Spleen (tissue), 13 donors: ENCODE measurements at places on chromosomes 7 and 10. TPM values are rescaled to one million over a fixed set of nuclear protein-coding genes. Genes with fewer than 3 reads are reported as not detected.

VAX1 gene
- not detected for total RNA-seq

BUD23 gene
- total RNA-seq = 54.0 TPM

TSPAN14 gene
- total RNA-seq = 142 TPM

GRCh38 chr10:79360499-79361342, 13.5 kb downstream of the PPIF start:
- peak; percentile 41 for DNase-seq

DNA sequence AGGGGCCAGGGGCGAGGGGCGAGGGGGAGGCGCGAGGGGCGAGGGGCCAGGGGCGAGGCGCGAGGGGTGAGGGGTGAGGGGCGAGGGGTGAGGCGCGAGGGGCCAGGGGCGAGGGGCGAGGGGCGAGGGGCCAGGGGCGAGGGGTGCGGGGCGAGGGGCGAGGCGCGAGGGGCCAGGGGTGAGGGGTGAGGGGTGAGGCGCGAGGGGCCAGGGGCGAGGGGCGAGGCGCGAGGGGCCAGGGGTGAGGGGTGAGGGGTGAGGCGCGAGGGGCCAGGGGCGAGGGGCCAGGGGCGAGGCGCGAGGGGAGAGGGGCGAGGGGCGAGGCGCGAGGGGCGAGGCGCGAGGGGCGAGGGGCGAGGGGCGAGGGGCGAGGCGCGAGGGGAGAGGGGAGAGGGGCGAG, 192.3 kb downstream of the PTPRN2 start:
- DNase-seq = no peak

DNA sequence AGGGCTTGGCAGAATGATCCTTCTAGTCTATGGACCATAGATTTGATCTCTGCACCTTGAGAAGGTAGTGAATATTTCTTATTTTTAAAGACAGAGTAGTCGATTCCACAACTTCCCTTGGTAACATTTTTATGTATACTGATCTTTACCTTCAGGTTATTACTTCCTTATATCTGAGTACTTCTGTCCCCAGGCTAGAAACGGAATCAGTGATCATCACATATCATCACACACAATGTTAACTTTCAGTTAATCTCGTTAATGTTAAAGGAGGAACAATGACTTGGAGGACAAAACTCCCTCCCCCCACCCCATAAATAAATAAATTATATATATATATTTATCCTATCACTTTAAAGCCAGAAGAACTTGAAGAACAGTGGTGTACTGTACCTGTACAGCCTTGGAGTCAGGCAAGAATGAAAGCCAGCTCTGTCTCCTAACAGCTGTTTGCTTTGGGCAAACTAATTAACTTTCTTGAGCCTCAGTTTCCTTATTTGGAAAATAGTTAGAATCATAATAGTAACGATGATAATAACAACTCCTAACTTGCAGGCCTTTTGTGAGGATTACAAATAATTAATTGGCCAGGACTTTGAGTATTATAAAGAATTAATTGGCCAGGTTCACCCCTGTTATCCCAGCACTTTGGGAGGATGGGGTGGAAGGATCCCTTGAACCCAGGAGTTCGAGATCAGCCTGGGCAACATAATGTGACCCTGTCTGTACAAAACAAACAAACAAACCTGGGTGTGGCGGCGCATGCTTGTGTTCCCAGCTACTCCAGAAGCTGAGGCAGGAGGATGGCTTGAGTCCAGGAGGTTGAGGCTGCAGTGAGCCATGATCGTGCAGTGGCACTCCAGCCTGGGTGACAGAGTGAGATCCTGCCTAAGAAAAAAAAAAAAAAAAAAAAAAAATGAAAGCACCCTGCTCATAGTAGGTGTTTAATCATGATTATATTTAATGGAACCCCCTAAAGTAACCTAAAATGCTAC, 63.5 kb downstream of the SAMD9 start:
- no peak for DNase-seq

GRCh38 chr7:132666774-132667172, 90.5 kb upstream of the PLXNA4 start:
- no peak for DNase-seq
